ENCODE measurements at places on chromosomes 1 and 21.

GRCh38 chr1:181651276-181651675 is 168.0 kb downstream of the CACNA1E start:
- no peak for DNase-seq

DNA sequence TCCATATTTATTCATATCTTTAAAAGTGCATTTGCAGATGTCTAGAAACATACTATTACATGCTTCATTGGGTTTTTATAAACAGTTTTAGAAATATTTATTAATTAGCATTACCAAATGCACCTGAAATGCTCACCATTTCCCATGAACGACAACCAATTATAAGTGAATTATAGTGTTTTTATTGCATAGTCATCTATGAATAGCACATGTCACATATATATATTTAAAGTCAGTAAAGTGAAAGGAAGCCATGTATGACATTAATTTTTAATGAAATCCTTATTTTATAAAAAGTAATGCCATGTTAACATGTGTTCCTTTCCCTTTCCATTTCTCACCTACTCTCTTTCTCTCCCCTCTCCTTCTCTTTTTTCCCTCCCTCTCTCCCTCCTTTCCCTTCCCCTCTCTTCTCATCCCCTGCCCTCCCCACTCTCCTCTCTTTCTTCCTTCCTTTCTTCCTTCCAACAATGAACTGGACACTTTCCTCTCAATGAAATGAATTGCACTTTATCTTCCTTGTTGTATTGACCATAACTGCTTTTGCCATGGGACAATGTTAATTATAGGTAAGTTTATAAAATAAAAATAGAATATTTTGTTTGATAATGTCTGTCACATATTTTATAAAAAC is 179.3 kb downstream of the NCAM2 start:
- DNase-seq, result no peak

- no peak for DNase-seq
These were observed 68.2 kb upstream of the BCL9 start for GRCh38 chr1:147472966-147473732.

DNA sequence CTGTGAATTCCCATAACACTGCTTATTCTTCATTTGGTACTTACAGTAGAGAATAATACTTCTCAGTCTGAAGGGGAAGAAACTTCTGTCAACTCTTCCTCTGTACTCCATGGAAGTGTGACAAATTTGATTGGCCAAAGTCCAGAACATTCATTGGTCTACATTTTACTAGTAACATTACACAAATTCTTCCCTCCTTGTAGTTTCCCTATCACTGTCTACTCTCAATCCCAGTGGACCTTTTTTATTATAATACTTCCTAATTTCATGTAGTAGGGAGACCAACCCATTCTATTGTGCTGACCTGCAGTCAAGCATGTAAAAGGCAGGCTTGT is 74.7 kb downstream of the ALG6 start:
- DNase-seq, result no peak

DNA sequence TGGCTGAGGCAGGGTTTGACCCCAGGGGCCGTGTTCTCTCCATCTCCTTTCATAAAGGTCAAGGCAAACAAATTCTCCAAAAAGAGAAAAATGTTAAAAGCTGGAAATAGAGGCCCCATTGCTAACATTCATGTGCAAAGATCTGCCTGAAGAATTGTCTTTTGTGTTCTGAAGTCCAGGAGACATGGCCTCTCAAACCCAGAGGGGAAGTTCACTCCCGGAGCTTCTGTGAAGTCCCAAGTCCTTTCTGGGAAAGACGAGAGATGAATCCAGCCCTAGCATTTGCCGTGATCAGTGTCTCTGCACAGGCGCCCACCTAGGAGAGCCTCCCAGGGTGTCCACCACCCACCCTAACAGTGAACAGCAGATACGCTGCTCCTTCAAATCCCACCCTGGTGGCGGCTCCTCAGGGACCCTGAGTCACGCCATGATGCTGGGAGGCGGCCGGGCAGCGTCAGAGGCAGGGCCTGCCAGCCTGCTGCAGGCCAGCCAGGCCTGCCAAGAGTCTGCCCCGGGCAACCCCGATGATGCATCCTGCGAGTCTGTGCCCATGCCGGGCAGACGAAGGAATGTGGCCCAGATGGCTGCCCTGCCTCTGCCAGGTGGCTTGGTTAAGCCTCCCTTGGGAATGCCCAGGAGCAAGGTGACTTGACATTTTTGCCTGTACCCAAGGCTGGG is 5.2 kb upstream of the C2CD2 start:
- DNase-seq, result no peak

GRCh38 chr1:17579951-17580939 is 40.7 kb downstream of the ARHGEF10L start:
- DNase-seq, result no peak

GRCh38 chr1:92786111-92786901 is 1.4 kb upstream of the EVI5 start:
- no peak for DNase-seq

DNA sequence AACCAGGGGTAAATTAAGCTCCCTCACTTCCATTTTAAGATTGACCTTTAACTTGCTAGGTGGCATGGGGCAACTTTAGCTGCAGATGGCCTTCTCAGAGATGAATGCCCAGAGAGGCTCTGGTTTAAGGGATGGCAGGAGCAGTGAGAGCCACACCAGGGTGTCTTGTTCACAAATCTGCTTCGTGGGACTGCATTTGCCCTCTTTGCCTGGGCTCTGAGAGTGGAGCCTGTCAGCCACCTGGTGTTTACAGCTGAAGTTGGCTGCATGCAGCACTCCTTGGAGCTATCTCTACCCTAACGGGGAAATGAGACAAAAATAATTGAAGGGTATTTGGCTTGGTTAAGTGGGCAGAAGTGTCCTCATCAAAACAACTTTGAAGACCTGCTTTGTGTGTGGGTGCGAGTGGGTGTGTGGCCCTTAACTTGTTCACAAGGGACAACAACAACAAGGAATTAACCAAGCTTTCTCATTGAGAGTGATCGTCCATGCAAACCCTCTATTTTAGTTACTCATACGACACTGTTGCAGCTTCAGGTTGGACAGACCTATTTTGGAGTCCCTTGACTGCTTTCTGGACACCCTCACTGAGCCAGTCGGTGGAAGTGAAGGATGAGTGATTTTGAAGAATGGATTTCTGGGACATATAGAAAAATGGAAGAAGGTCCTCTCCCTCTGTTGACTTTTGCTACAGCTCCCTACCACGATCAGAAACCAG is 29.8 kb downstream of the PGM1 start:
- DNase-seq, result no peak

DNA sequence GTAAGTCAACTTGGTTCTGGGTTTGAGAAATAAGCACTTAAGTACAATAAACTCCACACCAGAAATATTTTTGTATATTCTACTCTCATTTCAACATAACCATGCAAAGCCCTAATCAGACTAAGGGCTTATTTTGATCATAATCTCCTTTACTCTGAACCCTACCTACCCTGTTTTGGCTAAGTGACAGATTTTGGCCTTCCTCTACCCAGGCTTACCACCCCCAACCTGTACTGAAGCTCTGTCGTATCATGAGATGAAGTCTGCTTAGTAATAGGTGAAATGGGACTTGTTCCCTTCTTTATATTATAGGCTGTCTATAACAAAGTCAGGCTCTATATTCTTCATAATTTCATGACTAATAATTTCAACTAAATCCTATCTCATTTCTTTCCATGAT is 135.5 kb downstream of the RERE start:
- DNase-seq, result no peak

DNA sequence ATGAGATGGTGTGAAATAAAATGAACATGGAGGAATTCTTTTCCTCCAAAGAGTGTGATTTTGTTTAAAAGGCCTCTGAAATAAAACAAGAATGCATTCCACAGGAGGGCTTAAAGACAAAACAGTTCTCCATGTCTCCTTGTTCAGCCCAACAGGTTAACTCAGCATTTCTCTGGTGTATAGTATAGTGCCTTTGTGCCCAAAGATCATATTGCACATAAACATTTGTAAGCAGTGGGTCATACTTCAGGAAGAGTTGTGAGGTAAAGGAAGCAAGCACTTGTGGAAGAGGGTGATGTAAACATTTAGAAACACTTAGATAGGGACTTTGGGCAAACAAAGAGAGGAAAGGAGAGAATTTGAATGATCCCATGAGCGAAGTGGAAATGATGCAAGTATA is 433.9 kb downstream of the SIPA1L2 start:
- no peak for DNase-seq

DNA sequence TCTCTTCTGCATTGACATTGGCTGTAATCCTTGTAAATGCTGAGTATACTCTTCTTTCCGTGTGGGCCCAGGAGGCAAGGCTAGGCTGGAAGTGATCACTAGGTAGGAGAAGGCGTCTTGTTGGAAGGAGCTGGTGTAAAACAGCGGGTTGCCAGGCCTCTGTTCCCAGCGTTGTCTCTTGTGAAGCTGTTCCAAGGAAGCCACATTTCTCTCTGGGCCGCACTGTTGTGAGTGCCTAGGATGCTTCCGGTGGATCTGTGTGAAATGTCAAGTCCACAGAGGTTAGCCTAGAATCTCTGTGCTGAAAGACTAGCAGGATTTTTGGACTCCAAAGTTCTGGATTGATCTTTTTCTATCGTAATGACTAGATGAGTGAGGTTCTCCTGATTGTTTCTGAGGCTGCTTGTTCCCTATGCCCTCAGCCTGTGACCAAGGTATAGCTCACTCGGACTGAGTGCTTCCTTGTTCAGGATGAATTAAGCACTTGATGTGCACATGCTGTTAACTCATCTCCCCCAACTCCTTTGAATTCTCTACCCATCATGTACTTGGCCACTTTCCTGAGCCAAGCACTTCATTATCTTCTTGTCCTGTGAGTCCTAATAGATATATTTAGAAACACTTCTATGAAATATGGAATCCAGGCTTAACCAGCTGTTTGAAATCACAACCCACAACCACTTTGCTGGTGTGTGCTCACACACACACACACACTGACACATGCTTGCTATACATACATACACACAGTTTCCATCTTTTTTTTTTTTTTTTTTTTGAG is 63.3 kb downstream of the PBX1 start:
- no peak for DNase-seq

- DNase-seq, result no peak
These were observed 11.9 kb downstream of the PTPN22 start for GRCh38 chr1:113859478-113860175.

- no peak for DNase-seq
These were observed 8.4 kb downstream of the S100A10 start for GRCh38 chr1:151985270-151985669.

DNA sequence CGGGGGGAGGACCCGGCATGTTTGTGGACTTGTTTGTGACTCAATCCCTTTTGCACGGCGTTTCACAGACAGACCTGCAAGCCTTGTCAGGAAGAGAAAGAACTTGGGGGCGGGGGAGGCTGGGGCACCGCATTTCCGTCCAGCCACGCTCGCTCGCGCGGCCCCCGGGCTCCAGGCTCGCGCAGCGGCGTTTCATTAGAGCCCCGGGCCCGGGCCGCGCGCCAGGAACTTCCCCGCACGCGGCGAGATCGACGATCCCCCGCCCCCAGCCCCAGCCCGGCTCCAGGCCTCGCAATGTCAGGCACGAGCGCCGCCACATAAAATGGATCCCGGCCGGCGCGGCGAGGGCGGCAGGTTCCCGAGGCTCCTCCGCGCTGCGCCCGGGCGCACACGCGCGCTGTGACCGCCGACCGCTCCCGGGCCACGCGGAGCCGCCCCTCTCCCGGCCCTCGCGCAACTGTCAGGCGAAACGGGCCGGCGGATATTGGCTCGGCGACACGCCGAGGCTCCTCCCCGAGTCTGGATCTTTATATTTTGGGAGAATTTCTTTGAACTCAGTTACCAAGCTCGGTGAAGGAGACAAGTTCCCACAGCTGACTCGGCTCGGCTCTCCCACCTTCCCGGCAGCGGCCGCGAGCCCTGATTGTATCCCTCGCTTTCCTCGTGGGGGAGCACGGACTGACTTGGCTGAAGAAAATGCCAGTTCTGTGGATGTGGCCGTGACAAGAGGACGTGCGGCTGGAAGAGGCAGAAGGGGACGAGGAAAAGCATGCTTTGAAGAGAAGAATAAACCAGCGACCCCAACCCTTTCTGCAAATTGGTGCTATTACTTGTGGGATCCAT is at the start of gene KIF26B:
KIF26B (plus strand) TSS at position 557 of the 843 bp plus-strand sequence. CDS start 440 bp downstream, outside the sequence.
- no peak for DNase-seq

- no peak for DNase-seq
These were observed 6.7 kb downstream of the TMEM201 start for GRCh38 chr1:9595156-9595967.

DNA sequence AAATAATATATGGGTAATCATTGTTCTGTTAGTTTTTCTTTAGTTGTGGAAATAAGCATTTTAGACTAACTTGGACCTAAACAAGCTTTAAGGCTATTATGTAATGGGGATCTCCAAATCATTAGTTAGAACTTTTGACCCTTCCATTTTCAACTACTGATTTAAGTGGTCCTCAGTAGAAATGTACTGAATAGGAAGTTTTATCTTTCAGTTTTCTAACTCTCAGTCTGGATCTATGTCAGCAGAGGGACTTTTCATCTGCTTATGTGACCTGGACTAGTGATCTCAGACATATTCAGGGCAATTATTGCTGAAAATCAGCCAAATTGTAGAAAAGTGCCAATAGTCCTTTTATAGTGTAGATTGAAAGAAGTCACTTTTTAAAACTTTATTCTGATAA is 56.0 kb downstream of the SASS6 start:
- DNase-seq, result no peak

DNA sequence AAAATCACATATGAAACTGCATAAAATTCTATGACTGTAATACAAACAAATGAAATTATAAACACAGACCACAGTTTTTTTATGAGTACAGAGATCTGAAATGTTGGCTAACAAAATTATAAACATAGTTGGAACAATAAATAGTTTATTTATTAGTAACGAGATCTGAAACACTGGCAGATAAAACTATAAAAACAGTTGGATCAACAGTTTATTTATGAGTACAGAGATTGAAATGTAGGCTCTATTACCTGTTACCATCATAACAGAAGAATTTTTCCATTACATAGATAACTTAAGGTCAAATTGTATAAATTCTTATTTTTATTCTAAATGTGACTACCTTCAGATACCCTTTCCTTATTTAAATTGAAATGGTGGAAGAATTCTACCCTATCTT is 14.5 kb downstream of the EYA3 start:
- no peak for DNase-seq

DNA sequence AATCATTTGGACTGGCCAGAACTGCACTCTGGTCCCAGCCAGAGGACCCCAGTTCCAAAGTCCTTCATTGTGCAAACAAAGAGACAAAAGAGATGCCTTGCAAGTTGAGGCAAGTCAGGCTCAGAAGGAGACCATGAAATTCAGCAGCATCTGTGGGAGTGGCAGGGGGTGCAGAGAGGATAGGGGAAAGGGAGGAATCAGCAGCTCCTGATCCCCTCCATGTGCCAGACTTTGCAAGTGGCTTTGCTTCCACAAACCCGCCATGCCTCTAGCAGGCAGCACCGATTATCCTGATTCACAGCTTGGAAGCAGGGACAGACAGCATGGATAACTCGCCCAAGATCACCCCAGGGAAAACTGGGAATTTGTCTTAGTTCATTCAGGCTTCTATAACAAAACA is 2.1 kb upstream of the CAPN9 start:
- no peak for DNase-seq

GRCh38 chr1:158311066-158311465 is 20.3 kb downstream of the CD1B start:
- no peak for DNase-seq

GRCh38 chr1:55050283-55050682 is 10.9 kb downstream of the PCSK9 start:
- no peak for DNase-seq

Data from amniotic stem cell (primary cell).